IPS-NIHi11 (cell line): ENCODE measurements at places on chromosomes 5 and 9.

GRCh38 chr5:181081989-181082388 is 41.9 kb downstream of the BTNL9 start:
- no peak for DNase-seq

DNA sequence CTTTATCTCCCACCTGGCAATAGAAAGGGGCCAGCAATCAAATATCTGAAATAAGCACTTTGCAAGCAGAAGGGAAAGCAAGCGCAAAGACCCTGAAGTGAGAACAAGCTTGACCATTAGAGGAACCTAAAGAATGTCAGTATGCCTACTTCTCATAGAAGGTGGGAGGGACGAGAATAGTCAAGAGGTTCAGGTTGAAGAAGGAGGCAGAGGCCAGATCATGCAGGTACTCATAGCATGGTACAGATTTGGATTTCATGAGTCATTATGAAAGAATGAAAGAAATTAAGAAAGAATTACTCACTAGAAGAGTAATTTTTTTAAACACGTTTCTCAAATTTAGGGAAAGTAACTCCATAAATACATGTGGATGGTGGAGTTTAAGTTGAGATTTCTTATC is 33.7 kb downstream of the MCTP1 start:
- DNase-seq = no peak

DNA sequence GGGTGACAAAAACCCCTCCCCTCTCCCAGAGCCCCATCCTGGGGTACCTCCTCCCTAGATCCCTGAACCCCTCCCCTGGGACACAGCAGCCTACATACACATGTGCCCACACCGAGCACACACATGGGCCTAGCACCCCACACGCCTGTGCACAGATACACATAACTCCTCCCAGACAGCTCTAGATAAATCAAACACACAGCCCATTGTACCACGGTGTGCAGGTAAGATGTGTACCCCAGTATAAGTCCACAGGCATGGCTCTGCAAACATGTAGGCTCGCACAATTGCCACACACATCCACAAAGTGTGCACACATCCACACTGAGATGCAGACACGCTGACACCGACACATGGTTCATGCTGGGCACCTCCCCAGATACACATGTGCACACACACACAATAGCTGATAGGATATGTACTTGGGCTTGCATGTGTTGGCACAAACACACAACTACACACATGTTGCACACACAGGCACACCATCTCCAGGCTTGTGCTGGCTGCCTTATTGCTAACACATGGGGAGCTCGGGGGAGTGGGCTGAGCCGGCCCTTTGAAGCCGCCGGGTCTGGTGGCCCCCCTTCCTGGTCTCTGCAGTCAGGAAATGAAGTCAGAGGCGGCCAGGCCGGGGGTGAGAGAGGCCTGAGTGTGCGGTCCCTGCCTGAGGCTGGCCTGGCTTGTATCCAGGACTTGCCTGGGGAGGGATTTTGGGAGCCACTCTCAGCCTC is 30.2 kb downstream of the GOLGA2 start:
- DNase-seq = no peak

DNA sequence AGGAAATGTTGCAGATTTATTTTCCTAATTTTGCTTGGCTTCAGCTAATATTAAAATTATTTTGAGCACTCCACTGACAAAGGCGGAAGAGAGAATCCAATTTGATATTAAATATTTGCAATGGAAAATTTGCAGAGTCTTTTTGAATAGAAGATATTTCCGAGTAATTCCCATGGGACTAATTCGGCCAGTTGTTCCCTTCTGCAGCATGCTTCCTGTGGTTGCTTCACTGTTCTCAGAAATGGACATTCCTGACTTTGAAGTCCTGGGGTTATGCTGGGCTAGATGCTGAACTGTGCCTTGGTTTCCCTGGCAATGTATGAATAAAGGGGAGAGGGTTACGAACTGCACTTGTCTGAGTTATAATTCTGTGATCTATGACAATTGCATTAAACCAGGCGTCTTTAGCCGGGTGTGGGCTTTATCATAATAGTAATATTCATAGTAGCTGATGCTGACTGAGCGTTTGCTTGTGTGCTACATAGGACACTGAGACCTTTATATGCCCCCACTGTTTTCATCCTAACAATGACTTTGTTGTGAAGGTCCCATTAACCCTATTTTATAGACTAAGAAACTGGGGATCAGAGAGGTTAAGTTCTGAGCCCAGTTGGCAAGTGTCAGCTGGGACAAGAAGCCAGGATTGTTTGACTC is 114.5 kb upstream of the SPRY4 start:
- DNase-seq = no peak

DNA sequence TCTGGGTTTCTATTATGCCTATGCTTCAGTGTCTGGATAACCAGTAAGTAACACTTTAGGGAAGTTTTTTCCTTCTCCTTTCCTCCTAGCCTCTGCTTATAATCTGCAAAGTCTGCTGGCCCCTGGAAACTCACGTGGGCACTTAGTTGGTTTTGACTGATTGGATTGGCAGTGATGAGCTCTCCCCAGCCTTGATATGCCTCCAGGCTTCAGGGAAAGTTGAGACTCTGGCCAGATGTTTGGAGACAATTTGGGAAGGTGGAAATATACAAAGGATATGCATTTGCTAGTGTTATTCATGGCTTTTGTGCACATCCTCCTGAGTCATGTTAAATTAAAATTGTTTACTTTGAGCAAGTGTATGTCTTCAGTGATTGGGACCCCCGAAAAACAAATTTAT is 160.2 kb upstream of the IL12B start:
- no peak for DNase-seq

DNA sequence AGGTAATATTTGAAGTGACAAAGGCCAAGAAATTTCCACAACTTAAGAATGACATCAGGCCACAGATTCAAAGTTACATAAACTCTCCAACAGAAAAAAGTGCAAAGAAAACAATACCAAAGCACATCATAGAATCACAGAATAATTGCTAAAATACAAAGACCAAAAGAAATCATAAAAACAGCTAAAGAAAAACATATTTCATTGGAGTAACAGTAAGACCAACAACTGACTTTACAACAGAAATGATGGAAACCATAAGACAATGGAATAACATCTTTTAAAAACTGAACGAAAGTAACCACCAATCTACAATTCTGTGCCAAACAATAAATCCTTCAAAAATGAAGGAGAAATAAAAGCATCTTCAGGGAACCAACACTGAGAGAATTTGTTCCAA is 38.3 kb downstream of the ZDHHC21 start:
- no peak for DNase-seq

GRCh38 chr5:58410441-58410840 is 49.4 kb downstream of the PLK2 start:
- peak; percentile 18 for DNase-seq

GRCh38 chr5:23763170-23763569 is 255.8 kb downstream of the PRDM9 start:
- no peak for DNase-seq

GRCh38 chr9:27351438-27351837 is 54.5 kb upstream of the EQTN start:
- no peak for DNase-seq

DNA sequence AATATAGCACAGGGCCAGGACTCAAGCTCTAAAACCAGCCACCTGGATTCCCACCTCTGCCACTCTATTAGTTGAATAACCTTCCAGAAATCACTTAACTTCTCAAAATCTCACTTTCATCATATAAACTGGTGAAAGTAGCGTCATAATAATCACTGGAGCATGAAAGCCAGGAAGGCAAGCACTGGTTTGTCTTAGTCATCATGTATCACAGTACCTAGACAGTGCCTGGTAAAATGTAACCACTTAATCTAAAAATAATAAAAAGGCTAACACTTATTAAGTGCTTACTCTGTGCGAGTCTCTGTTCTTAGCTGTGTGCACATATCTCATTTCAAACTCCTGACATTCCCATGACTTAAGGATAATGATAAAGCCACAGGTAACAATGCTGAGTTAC is 109.4 kb downstream of the ASTN2 start:
- DNase-seq = no peak

DNA sequence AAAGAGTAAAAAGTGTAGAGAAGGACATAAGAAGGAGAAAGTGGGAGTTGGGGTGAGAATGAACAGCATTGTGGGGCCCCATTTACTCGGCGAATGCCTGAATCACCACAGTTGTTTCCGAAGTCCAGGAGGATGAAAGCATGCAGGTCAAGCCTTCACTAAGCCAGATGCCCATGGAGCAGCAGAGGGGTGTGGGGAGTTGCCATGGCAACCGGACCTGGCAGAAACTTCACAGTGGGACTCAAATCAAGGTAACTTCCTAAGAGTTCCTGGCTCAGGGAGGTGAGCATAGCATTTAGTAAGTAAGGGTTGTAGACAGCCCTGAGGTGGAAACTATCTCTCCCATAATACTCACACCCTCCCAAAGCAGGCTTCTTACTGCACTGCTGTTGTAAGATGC is 357.1 kb downstream of the TRIM32 start:
- DNase-seq = peak; percentile 74

DNA sequence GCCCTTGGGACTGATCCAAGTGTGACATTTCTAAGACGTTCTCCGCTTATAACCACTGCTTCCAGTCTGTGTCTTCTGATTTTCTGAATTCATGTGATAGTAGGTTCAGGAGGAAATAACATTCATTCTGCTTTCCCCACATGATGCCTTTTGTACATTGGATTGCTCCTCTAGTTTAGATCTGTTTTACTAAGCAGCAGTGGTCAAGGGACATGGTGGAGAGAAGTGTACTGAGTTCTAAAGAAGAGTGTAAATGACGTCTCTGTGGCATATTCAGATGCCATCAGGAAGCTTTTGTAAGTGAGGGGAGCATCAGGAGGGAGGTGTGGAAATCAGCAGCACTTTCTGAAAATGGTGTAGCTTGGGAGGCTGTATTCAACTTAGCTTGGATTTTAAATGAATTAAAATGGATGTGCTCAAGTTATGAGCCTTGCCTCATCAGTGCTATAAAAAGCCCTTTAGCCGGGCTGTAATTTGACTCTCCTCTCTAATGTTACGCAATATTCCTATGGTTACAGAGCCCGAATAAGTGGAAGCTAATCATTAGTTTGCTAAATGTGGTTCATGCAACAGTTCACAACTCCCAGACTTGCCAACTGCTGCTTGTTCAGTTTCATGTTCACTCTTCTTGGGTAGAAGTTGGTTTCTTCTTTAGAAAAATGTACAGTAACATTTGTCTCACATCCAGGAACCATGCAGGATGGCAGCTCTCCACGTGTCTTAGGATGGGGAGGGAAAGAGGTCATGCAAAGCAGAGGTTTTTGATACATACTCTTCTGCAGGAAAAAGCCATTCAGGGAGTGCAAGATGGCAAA is 281.3 kb downstream of the ARHGAP26 start:
- peak; percentile 32 for DNase-seq

DNA sequence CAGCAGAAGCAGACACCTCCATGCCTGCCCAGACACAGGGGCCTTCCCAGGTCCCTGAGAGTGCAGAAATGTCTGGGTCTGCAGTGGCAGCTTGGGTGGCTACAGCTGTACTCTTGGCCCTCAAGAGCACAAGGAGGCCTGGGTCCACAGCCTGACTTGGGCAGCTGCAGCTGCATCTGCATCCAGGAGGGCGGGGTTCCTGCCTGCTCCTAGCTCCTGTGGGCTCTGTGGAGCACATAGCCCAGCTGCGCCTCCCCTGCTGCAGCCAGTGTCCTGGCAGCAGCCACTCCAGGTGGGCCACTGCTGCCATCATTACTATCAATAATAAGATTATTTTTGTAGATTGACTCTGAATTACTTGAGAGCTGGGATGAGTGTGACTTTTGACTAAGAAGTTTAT is 162.0 kb upstream of the PTCH1 start:
- no peak for DNase-seq

DNA sequence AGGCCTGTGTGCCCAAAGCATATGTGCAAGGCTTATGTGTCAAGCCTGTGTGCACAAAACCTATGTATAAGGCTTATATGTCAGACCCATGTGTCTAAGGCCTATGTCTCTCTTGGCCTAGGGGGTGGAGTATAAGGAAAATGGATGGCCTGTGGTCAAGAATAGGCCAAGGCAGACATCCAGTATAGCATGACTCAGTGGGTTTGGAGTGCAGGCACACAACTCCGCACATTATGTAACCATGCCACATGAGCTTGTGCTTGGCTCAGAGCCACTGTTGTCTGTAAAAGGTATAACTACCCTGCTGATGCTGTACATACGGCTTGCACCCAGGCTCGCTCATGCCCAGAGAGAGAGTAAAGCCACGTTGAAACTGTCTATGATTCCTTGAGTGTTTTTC is 626.4 kb upstream of the NUDT12 start:
- DNase-seq = no peak

DNA sequence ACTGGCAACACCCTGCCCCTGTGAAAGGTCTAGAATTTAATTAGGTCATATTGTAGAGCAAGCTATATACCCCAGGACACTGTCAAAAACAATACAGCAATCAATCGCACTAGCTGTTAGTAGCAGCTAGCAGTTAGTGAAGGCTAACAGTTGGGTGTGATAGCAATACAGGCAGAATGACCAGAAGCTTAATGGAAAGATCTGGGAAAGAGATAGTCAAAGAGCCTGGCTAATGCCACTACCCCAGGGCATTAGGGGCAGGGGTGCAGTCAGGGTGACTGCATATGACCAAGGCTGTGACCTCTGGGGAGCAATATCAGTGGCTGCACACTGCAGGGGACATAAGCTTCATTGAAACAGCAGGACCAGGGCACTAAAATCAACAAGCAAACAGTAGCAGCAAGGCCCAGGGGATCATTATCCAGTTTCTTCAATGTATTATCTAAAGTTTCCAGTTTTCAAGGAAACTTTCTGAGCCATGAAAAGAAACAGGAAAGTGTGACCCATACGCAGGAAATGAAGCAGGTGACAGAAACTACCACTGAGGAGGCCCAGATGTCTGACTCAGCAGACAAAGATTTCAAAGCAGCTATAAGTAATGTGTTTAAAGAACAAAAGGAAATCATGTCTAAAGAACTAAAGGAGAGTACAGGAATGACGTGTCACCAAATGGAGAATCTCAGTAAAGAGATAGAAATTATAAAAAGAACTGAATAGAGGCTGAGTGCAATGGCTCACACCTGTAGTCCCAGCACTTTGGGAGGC is 82.4 kb downstream of the ZNF354C start:
- no peak for DNase-seq

DNA sequence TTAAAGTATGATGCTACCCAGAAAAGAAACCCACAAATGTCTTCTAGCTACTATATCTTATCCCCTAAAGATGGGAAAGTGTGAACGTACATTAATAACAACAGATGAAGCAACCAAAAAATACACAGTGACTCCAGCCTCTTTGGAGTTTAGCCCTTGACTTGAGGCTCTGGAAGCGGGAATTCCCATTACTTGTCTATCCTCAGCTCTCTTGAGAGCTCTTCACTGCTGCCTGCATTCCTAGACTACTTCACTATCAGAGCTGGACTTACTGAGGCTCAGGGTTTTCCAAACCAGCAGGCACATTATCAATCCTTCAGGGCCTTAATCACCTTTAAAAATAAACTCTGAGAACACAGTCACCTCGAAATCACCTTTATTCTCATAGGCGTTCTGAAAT is 1.0 kb upstream of the NME5 start:
- no peak for DNase-seq
